Anterior cingulate cortex (tissue), 58 donors: ENCODE measurements at places on chromosomes 3 and 15.

GRCh38 chr15:100939791-100940190 lies 20.6 kb downstream of the LRRK1 start:
- DNase-seq: no peak

DNA sequence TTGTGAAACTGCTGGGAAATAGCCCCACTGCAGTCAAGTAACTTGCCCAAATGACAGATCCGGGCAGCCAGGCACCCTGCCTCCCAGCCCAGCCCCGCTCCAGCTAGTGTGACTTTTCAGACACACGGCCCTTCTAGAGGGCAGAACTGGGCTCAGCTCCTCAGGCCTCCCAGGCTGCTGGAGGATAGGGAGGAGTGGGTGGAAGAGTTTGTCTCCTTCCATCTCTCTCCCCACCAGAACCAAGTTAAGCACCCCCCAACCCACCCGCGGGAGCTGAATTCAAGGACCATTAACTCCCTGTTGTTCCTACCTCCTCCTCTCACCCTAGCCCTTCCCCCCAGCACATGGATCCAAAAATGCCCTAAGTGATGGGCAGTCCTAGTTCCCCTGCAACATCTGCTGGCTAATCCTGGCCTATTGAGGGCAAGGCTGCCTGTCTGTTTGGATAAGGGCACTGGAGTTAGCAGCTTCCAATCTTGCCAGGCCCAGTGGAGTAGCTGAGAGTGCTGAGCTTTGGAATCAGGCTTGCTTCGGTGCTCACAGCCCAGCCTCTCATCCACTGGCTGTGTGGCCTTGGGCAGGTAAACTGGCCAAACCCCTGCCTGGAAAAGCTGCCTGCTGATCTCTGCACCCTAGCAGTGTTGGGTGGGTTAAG lies 3.1 kb downstream of the CCDC33 start:
- DNase-seq: no peak

DNA sequence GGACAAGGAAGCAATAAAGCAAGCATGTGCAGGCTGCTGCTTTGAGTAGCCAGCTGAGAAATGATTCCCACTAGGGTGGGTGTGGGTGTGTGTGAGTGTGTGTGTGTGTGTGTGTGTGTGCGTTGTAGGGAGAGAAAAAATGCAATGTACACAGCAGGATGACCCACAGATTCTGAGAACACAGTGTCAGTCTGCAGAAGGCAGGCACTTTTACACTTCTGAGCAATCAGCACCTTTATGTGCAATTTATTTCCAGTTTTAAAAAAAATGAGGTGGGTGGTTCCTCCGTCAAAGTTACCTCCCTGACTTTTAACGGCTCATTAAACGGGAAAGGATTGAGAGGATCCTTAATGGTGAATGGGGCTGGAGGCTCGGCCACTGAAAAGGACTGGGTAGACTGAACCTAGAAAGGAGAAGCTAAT lies 38.5 kb upstream of the LIPC start:
- DNase-seq: no peak

DNA sequence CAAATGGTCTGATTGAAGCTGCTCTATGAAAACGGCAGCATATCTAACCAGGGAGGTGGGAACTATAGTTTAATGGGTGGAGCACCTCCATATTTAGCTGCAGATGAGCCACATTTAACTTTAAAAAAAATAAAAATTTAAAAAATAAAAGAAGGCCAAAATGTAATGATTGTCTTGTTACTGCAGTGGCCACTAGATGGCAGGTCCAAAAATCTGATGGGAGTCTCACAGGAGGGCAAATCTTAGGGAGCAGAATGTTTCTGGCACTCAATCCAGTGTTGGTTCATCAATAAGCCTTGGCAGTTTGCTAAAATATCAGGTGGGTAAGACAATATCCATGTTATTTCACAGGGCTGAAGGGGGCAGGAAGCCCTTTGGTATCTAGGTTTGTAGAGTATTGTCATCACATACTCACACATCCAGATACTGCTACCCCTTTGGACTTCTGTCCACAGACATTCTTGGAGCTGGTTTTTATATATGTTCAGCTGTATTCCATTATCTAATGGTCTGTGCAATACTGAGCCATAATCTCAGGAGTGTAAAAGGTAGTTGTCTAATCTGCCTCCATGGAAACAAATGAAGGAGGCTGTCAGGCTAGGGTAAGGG lies 233.3 kb downstream of the TIGIT start:
- DNase-seq: no peak

DNA sequence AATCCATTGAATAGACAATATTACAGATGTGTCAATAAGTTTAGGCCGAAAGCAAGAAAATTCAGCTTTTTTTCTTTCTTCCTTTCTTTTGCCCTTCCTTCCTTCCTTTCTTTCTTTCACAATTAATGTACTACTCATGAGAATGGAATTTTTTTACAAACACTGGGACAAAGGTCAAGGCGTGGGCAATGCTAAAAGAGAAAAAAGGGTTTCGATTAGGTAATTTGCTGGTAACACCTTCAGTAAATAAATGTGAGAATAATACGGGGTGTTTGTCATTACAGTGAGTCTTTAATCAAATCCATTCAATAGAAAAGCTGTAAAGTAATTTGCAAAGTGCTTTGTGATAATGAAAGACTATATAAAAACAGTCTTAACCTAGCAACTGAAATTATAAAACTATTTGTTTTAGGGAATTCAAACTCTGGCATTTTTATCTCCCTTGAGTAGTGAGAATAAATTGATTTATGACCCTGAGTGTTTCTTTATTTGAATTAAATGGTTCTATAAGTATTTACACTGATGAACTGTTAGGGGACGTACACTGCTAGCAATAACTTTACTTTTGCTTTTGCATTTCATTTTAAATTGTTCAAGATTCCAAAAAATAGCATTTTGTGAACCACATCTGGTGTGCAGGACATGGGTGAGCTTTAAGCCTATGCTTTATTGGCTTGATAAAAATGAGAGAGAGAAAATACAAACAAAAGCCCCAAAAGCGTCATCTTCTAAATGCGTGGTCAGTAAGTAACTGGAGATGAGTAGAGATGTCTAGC lies 104.2 kb upstream of the THRB start:
- no peak for DNase-seq

- no peak for DNase-seq
Observed at GRCh38 chr3:53478166-53478830, 16.1 kb upstream of the CACNA1D start.

DNA sequence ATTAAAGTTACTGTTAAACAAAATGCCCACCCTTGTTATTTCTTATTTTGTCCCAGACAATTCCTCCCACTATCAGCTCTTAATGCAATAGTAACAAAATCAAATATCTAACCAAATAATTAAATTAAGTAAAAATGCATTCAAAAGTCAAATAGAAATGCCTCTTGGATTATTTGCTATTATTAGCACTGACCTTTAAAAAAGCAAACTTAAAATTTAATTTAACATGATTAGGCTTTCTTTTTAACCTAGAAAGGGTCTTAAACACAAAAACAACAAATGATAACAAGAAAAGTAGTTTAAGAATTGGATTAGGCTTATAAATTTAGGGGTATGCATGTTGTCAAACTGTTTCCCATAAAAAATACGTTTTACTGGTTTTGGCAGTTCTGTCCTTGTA lies 159.8 kb downstream of the CBLB start:
- no peak for DNase-seq

DNA sequence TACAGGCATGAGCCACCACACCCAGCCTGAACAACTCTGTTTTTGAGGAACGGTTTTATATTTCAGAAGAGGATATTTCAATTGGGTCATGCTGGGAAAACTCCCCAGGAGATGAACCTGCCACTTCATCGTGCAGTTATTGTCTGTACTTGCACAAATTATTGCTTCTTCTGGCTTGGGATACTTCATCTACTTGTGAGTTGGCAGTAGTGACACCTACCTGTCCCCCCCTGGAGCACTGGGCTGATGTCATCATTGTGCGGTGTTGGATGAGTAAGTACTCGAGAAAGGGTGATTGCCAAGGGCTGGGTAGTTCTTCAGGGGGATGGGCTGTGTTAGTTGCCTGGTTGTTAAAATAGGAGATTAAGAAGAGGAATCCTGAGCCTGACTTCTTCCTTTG lies 85.1 kb upstream of the SAMMSON start:
- DNase-seq: no peak
